Esophagus squamous epithelium (tissue), 5 donors: ENCODE measurements at places on chromosomes 2 and 18.
A peak's percentile ranks its signal among the peaks of the same experiment; 100 is the strongest.

- DNase-seq = no peak
These were observed 139.7 kb downstream of the ROCK1 start for GRCh38 chr18:20971886-20972267.

DNA sequence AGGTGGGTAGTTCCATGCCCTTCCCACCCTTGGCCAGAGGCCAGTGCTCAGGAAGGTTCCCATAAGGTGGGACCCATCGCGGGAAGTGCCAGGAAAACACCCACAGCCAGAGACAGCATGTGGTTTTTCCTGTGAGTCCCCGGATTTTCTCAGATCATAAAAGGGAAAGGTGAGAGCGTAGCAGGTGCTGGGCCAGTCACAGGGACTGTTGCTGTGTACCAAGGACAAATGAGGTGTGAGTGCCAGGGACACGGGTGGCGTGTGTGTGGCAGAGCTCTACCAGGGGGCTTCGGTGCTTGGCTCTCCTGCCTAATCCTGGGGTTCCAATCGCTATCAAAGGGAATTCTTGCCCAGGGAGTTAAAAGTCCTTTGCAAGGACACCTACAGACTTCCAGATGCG, 159.6 kb upstream of the SMAD2 start:
- DNase-seq = no peak

GRCh38 chr2:29032189-29032588, 42.1 kb downstream of the PCARE start:
- no peak for DNase-seq

DNA sequence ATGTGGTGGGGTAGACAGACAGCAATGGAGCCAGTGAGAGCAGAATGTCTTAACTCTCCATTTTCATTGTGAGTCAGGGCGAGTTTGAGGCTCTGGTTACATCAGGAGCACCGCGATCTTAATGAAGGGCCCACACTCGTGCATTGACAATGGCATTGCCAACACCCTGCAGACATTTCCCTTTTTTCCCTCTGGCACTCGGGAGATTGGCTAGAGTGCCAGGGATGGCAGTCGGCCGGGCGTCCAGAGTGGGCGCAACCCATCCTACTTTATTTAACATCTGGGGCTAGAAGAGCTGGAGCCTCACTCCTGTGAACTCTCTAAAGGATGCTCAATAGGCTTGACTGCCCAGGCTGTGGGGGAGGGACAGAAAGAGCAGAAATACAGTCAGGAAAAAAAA, 9.7 kb downstream of the PROKR1 start:
- no peak for DNase-seq

GRCh38 chr2:241507430-241508239, 749 bp downstream of the STK25 start:
- no peak for DNase-seq

DNA sequence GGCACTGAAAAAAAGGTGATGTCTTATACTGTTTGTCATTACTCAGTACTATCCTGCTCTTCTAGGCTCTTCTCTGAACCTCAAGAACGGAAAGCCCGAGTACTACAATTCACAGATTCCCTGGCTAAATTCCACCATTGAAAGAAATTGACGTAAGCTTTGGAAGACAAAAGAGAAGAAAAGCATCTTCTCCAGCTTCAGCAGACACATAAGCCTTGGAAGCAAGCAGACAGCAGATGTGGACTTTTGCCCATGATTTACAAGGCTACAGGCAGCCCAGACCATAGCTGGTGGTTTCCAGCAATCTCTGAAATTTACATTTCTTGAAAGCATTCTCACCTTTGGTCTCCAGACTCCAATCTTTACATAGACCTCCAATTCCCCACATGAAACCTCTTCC, 289.0 kb downstream of the C1D start:
- no peak for DNase-seq

- DNase-seq = no peak
These were observed 236.4 kb downstream of the ALPK2 start for GRCh38 chr18:58392324-58393000.

DNA sequence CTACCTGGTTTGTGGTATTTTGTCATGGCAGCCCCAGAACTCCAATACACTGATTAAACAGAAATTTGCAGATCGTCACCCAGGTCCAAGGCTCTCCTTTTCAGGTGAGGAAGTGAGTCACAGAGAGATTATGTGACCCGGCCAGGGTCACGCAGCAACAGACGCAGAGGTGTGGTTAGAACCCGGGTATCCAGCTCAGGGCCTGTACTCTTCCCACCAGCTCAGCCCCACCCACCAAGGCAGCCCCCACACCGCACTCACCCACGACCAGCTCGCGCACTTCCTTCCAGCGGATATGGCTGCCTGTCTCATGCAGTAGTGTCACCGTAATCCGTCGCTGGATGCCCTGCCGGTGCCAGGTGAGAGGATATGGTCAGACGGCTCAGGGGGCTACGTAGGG, 48.1 kb downstream of the AQP12A start:
- no peak for DNase-seq

- DNase-seq = no peak
These were observed 80.7 kb downstream of the LYPD1 start for GRCh38 chr2:132589111-132589830.

- no peak for DNase-seq
These were observed 31.3 kb downstream of the AAK1 start for GRCh38 chr2:69612200-69612599.

DNA sequence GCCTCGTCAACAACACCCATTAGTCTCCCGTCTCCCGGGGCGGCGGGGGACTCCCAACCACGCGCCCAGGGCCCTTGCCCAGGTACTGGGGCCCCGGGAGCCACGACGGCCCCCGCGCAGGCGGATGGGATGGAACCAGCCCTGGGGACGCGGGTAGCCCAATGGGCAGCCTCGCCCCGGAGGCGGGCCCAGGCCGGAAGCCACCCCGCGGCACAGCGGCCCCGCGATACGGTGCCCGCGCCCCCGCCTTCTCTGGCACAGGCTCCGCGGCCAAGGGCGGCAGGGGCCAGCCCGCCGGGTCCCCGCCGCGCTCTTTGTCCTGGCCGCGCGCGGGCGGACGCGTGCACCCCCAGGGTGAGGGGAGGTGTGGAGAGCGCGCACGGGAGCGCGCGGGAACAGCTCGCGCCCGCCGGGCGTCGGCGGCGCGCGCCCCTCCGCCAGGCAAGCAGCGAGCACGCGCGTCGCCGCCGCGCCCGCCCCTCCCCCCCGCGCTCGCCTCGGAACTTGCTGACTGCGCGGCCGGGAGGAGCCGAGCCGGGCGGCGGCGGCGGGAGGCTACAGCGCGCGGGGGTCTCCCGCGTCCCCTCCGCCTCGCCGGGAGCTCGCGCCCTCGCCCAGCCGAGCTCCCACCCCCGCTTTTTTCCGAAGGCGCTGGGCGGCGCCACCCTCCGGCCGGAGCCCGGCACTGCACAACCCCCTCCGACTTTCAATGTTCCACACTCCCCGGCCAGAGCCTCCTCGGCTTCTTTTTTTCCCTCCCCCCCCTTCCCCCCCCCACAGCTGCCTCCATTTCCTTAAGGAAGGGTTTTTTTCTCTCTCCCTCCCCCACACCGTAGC, at the start of gene UBE2E3:
TSS of gene UBE2E3 (plus strand) at position 500 of the 837 bp plus-strand sequence. CDS start 1,438 bp downstream, outside the sequence.
- peak; percentile 24 for DNase-seq

- no peak for DNase-seq
These were observed 28.0 kb downstream of the INO80C start for GRCh38 chr18:35469725-35470124.

DNA sequence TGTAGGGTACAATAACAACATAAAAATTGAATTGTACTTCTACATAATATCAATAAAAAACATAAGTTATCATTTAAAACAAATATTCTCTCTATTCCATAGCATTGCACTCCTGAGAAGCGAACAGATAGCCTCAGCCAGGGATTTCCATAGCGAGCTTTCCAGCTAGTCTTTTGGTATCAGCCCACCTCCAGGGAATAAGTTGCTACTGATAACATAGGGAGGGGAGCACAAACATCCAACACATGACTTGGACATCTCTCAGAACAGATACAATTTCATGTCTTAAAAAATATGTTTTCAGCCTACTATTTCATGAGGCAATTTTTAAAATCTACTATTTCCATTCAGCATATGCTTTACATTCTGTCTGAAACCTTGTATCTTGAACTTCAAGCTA, 804.4 kb upstream of the RAB6C start:
- DNase-seq = no peak

DNA sequence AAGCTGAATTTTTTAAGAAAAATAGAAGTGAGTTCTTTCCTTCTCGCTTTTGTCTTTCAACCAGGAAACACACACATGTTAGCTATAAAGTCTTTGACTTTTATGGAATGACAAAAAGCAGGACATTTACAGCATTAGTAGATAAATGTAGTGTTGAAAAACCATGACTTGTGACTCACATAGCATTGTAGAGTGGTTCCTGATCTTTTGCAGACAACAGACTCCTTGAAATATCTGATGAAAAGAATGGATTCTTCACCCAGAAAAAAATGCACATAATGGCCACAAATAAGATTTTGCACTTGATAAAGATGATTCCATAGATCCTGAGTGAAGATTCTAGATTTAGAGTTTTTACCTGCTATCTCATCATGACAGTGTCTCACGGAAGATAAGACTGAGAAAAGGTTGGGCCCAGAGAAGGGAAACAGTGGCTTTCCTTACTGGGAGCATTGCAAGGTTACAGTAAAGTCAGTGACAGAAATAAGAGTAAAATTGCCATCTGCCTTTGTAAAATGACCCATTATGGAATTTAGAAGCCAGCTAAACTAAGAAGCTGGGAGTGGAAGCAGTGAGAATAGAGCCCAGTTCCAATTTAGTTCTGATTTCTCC, 14.0 kb downstream of the SMARCAL1 start:
- no peak for DNase-seq

- DNase-seq = no peak
These were observed 290.4 kb upstream of the RBMS1 start for GRCh38 chr2:160784034-160784433.

DNA sequence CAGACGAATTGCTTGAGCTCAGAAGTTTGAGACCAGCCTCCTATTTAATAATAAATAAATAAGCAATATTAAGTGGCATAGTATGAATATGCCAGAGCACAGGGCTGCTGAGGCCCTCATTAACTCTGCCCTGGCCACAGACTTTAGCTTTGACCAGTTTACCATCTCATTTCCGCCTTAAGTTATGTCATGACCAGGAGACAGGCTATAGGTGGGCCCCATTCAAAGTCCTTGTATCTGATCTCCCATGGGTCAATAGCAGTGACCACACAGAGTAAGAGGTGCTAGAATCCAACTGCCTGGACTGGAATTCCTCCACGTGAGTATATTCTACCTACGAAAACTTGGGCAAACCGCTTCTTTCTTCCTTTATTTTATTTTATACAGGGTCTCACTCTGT, 13.4 kb upstream of the ASXL2 start:
- DNase-seq = no peak

DNA sequence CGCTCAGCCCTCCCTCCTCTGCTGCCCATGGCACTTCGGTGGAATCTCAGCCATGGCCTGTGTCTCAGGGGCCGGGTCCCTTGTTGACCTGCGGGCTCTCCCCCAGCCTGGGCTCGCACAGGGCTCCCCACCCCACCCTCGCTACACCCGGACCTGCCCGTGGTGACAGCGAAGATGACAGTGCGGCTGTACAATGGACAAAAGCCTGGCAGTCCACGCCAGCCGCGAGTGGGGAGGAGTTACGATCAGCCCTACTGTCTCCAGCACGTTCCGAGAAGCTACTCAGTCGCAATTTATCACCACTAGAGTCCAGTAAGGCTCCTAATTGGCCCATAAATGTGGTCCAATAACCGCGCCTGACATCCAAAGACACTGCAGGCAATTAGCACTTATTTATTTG, 31.6 kb downstream of the GBX2 start:
- no peak for DNase-seq

GRCh38 chr2:53715568-53715967, 52.0 kb upstream of the CHAC2 start:
- DNase-seq = no peak

GRCh38 chr2:44708661-44709000, 232.9 kb upstream of the SIX3 start:
- no peak for DNase-seq

DNA sequence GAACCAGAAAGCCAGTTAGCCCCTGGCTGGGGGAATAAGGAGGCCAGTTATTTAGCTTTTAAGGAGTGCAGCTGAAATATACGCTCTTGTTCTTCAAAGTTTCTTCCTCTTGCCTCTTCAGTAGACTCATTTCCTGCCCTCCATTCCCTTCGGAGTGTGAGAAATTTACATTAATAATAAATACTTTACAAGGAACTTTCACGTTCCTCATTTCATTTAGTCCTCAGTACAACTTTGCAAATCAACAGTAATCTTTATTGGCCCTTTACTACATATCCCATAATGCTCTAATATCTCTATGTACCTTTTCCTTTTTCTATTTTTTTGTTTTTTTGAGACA, 15.6 kb downstream of the PLCD4 start:
- DNase-seq = no peak

- DNase-seq = no peak
These were observed 148.8 kb upstream of the SALL3 start for GRCh38 chr18:78830826-78831225.

- no peak for DNase-seq
These were observed 46.8 kb upstream of the TRIM43B start for GRCh38 chr2:95531254-95531771.

GRCh38 chr2:70927641-70928040, 8.1 kb upstream of the ATP6V1B1 start:
- DNase-seq = no peak

DNA sequence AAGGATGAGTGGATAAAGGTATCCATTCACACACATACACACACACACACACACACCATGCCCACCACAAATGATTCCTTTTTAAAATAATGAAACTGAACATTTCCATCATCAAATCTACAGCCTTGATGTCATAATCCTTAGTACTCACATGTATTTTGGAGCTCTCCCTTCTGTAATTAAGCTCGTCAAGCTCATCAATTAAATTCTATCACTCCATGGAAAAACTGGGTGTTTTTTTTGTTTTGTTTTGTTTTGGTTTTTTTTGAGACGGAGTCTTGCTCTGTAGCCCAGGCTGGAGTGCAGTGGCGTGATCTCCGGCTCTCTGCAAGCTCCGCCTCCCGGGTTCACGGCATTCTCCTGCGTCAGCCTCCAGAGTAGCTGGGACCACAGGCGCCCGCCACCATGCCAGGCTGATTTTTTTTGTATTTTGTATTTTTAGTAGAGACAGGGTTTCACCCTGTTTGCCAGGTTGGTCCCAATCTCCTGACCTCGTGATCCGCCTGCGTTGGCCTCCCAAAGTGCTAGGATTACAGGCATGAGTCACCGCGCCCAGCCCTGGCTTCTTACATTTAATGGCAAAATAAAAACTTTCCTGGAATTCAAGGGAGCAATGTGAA, 78.6 kb upstream of the RGPD4 start:
- no peak for DNase-seq

- DNase-seq = no peak
These were observed 312.0 kb downstream of the CELF4 start for GRCh38 chr18:37253394-37254235.

DNA sequence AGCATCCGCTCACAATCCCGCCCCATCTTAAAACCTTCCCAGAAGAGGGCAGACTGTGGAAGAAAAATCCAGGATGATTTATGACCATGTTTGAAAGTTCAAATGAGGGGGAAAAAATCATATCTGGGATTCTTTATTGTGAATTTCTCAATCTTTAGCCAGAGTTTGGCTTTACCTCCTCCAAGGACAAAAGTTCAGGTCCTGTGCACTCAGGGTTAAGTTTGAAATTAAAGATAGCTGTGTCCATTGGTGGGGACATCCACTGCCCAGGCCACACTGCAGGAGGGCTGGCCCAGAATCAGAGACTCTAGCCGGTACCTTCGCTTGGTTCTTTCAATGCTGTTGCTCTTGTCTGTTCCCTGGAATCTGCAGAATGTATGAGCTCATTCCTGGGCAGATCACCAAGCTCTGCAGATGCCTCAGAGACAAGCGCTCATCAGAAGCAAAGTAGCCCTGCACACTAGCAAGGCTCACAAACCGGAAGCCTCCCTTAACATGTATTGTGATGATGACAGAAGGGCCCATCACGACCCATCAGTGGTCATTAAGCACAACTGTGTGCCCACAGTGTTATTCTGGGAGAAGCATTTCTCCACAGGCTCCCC, 375.3 kb upstream of the KLHL29 start:
- no peak for DNase-seq
